Bronchus fibroblast of lung (primary cell): ENCODE measurements at places on chromosomes 7 and 10. TPM values are rescaled to one million over a fixed set of nuclear protein-coding genes. Genes with fewer than 3 reads are reported as not detected.

The RTKN2 gene
- 0.89 and 2.0 TPM in 2 replicates for total RNA-seq

The COA1 gene
- total RNA-seq = 46.4 and 59.6 TPM in 2 replicates

The FERD3L gene
- total RNA-seq = not detected in 2 replicates

The ZSCAN21 gene
- 8.2 and 9.9 TPM in 2 replicates for total RNA-seq

The ASAH2B gene
- 3.4 and 3.6 TPM in 2 replicates for total RNA-seq

The ZP3 gene
- total RNA-seq = 0.84 and 2.5 TPM in 2 replicates

The HEPACAM2 gene
- not detected in 2 replicates for total RNA-seq

The SERPINE1 gene
- 1,155 and 1,164 TPM in 2 replicates for total RNA-seq

The CALU gene
- 357 and 420 TPM in 2 replicates for total RNA-seq

The VIPR2 gene
- total RNA-seq = not detected in 2 replicates

The ACSM6 gene
- total RNA-seq = not detected in 2 replicates

The PAX4 gene
- not detected in 2 replicates for total RNA-seq

The LRIT1 gene
- total RNA-seq = not detected in 2 replicates

The C10orf67 gene
- total RNA-seq = under 0.01 TPM in 1 of 2 replicates, not detected in the other

The IL6 gene
- 0.17 and 1.0 TPM in 2 replicates for total RNA-seq

The TFEC gene
- total RNA-seq = not detected in 2 replicates

The PSMA2 gene
- 95.0 and 113 TPM in 2 replicates for total RNA-seq

The FFAR4 gene
- not detected in 2 replicates for total RNA-seq

The FEZF1 gene
- not detected in 2 replicates for total RNA-seq

The LMOD2 gene
- total RNA-seq = not detected in 2 replicates

The KIAA1217 gene
- total RNA-seq = 3.9 and 5.2 TPM in 2 replicates

The COL1A2 gene
- 1,292 and 1,325 TPM in 2 replicates for total RNA-seq

The PIK3AP1 gene
- total RNA-seq = not detected in 2 replicates
